ENCODE measurements at places on chromosomes 16 and 17.
A peak's percentile ranks its signal among the peaks of the same experiment; 100 is the strongest.

- DNase-seq, result no peak
Observed at GRCh38 chr17:3543453-3543852, 14.2 kb downstream of the TRPV3 start.

- DNase-seq, result no peak
Observed at GRCh38 chr17:82108496-82108945, 10.5 kb upstream of the FASN start.

DNA sequence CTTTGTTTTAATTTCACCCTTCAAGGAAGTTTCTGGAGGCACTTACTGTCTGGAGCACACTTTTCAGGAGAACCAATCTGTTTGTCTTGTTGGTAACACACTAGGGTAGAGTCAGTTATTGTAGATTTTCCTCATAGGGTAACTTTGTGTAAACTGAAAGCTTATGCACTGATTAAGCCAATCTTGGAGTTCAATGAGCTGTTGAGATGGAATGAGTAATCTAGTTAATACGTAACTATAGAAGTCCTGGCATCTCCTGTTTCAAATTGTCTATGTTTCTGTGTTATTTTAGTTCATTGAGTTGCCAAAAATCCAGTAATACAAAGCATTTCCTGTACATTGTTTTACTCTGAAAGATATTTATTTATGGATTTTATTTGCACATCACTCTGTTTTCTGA lies 111.6 kb upstream of the HAS3 start:
- no peak for DNase-seq

DNA sequence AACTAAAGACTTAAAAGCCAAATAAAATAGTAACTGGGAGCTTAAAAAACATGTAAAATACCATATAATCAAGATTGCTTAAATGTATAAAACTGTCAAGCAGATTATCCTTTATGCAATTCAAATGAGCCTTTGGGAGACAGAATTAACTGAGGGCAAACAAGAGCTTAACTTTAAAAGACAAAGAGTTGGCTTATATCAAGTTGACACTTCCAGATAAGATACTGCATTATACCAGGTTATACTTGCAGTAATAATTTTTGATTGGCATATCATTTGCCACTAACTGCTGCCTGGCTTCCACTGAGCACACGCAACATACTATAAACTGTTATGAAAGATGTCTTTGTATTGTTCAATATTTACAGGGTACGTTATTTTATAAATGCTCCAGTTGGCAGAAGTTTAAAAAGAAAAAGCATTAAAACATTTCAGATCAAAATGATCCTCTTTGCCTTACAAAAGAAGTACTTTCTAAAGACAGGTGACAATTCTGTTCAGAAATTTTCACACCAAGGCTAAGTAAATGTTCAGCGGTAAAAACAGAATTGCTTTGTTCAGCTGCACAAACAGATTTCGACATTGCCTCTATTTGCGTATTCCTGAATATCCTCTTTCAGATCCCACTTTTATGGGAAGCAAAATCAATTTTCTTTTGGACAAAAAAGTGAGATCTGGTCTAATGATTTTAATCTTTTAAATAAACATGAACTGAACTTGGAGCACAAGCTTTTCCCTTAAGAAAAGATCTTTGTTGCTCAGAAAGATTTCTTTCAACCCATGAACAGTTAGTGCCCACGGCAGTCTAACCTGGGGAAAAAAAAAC lies 50.7 kb downstream of the TOX3 start:
- no peak for DNase-seq

DNA sequence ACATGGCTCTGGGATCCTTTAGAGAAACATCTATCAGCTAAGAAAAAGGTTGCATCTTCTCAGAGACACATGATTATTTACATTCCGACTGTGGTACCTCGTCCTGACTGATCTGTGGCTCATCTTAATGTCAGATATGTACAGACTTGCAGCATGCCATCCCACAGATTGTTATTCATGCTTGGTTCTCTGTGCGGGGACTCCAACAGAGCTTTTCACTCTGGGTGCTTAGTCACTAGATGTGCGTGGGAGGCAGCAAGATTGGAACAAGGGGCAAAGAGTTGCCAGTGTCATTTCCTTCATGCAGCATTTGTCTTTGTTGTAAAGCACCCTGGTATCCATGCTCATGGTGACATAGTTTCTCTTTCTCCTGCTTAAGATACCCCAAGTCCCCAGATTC lies 179.1 kb upstream of the CACNG5 start:
- DNase-seq, result no peak

DNA sequence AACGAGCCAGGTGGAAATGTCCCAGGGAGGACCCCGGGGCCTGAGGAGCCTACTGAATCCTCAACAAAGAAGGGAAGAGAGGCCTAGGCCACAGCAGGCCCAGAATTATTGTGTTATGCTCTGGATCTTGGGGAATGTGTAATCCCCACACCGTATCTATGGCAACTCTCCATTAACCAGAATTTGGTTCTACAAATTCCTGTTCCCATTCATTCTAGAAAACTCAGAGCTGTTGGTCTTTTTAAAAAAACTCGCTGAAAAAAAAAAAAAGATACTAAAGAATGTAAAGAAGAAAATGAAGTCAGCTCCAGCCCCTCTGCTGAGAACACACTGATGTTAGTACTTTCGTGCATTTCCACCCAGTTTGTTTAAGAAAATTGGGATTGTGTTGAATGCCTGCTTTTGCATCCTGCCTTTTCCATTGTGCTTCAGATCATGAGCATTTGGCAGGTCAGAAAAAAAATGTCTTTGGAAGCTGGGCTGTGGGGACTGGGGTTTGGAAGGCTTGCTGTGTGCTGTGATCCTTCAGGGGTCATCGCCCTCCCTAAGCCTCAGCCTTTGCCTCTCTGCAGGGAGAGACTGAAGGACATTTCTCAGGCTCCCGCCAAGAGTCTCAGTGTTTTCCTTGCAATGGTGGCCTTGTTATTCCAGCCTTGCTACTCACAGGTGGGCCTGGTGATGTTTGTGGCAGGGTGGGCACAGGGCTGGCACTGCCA lies 69.5 kb downstream of the SREBF1 start:
- DNase-seq, result no peak

DNA sequence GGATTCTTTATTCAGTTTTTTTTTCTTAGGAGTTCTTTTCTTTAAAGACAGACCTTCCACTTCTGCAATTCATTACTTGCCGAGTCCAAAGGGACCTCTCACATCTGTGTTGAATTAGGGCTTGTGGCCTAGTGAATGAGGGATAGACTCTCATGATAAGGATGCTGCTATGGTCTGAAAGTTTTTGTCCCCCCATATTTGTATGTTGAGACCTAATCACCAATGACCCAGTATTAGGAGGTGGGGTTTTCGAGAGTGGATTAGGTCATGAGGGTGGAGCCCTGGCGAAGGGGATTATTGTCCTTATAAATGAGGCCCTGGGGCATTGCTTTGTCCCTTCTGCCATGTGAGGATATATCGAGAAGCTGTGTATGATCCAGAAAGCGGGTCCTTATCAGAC lies 9.5 kb downstream of the KRT12 start:
- DNase-seq, result no peak

DNA sequence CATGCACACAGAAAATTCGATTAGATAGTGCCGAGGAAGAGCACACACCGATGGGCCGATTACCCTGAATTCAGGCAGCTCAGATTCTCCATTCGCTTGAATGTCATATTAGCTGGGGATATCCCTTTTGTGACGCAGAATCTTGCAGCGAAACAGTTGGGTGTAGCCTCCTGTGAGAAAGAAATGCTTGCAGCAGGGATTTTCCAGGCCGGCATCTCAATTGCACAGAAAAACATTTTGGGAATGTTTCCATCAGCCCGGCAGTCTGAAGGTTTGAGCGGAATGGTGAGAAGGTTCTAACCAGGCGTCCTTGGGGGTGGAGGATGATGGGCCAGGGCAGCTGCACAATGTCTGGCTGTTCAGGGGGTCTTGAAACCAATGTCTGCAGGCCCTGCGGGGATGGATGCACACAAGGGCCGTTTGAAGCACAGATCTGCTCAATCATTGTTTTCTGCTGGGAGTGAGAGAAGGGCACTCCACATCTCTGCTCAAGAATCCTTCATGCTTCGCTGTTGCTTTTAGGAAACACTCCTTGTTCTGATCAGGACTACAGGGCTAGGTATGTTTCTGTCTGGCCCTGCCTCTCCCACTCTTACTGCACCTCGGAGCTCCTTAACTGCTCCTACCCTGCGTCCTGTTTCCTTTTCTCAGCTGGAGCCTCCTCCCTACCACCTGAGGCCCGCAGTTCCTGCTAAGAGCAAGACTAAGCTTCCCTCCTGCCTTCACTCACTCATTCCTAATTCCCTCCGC lies 94.6 kb downstream of the CMIP start:
- DNase-seq, result no peak

DNA sequence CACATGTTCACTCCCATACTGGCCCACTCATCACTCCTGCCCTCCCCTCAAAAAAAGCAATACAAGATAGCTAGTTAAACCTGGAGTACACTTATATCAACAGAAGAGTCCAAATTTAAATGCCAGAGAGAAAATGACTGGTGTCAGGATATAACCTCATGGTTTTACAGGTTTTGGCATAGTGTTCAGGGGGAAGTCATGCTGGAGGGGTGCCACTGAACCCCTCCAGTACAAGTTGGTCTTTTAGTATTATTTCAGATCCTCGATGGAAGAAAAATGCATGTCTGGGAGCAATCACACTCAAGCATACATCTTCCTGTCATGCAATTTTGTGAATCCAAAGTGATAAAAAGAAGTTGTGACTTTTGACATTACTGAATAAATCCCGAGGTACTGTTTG lies 10.5 kb downstream of the NACA2 start:
- DNase-seq, result no peak

- DNase-seq, result no peak
Observed at GRCh38 chr16:12159028-12159427, 182.5 kb downstream of the SNX29 start.

DNA sequence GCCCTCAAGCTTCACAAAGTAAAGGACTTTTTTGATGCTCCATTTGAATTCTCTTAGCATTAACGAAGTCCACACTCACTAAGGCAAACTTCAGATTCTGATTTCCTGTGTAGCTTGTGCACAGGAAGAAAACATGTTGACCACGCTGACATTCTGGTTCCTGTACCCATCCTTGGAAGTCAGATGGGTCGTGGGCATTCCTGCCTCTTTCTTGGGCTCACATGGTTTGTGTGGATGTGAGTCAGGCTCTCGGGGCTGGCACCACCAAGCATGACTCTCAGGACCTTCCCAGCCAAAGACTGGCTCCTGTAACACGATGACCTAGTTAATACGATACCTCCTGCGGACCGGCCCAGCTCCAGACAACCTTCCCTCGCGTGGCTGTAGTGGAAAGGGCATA lies 32.8 kb downstream of the ARSG start:
- no peak for DNase-seq

- DNase-seq, result peak; percentile 79
Observed at GRCh38 chr17:50425682-50426471, at the start of gene ACSF2. TSS of gene ACSF2 (plus strand) at chr17:50426218. CDS start at chr17:50426262, 44 bp downstream.

- DNase-seq, result no peak
Observed at GRCh38 chr17:68878226-68878885, 76.8 kb downstream of the ABCA8 start.

DNA sequence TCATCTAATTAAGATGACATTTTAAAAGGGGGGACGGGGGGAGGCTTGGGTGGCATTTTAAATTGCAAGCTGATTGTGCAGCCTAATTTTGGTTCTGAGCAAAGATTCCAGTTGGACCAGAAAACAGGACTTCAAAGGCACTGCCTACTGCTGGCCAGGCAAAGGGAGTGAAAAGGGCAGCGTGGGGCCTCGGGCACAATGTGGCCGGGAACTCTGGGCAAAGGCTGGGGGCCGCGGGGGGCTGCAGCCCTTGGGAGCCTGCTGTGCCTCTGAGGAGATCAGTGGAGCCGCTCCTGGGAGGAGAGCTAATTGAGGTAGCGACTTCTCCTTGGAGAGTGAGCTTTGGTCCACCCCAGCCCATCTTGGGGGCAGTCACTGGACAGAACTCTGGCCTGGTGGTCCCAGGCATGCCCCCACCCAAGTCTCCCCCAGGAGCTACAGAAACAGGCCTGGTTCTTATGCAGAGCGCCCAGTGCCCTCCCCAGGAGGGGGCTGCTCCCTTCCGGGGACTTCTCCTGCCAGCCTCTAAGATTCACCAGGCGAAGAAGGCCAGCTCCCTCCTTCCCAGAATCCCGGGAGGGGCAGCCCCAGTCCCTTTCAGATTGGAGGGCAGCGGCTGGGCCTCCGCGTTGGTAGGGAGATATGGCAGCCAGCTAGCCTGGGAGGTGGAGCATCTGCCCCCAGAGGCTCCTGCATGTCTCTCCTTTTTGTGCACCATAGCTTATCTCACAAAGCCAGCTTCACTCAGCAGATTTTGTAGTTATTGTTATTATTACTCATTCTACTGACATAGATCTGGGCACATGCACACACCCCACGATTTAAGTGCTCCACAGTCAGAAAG lies 115.6 kb downstream of the GNAO1 start:
- no peak for DNase-seq

GRCh38 chr17:27625856-27626255 lies 5.1 kb upstream of the LGALS9 start:
- DNase-seq, result no peak

DNA sequence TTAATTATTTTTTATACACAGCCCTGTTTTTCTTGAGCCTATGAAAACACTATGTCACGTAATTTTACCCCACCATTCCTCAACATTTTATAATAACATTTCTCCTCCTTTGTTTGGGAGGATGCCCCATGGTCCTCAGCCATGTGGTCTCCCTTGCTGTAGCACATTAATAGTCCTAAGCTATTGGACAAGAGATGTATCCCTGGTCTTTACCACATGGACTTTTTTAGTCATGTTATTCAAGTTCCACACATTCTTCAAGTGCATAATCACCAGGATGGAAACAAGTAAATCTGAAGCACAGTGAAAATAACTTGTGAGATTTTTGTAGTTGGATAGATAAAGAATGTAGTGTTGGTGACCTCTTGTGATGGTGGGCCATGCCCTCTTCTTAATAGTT lies 2.0 kb upstream of the KRTAP2-3 start:
- no peak for DNase-seq

DNA sequence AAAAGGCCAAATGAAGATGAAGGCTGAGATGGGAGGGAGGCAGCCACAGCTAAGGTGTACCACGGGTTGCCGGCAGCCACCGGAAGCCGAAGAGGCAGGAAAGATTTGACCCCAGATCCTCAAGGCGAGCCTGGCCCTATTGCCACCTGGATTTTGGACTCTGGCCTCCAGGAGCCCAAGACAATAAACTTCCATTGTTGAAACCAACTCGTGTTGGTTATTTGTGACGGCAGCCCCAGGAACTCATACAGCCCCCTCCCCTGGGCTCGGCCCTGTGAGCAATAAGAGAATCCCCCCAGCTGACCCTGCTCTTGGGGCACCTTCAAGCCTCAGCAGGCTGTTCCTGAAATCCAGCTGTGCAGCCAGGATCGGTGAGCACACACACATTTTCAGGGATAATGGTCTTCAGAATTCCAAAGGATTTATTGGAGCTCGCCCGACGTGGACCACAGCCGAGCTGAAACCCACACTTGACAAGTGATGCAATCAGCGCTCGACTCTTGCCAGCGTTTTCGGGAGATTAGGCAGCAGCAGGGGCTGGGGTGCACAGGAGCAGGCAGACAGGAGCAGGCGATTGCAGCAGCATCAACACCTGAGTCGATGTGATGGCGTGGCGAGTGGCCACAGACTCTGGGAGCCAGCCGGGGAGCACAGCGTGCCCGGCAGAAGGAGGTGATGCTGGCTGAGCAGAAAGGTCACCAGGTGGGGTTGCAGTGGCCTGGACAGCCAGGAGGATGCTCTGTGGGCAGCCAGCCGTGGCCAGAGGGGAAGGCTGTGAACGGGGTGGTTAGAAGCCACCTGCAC lies 22.4 kb upstream of the CBX4 start:
- no peak for DNase-seq

GRCh38 chr16:81818905-81819304 lies 39.8 kb downstream of the PLCG2 start:
- no peak for DNase-seq
